Breast epithelium (tissue), 4 donors: ENCODE measurements at places on chromosomes 16 and 17. TPM values are rescaled to one million over a fixed set of nuclear protein-coding genes. Genes with fewer than 3 reads are reported as not detected.
A peak's percentile ranks its signal among the peaks of the same experiment; 100 is the strongest.

Gene ANKRD11
- total RNA-seq, result 69.2 TPM

DNA sequence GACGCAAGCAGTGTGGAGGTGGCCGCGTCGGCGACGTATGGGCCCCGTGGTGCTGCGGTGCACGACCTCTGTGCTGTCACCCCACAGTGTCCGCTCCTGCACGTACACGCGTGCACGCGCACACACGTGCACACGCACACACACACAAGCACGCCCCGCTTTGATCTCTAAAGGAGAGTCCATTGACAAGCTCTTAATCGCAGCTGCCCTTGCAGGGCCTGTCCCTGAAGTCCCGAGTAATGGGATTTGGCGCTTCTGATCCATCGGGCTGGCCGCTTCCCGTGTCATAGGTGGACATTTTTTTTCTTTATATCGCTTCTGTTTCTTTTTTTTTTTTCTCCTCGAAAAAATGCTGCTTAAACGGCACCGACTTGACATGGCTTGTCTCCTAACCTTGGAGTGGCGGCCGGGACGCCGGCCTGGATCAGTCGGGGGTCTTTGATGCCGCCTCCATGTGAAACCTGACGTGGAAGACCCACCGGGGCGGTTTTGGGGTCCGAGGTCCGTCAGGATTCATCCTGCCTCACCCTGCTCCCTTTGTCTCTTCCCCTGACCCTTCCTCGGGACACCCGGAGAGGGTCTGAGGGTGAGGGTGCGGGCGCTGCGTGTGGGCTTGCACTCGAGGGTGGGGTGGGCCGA, 8.3 kb upstream of the AXIN1 start:
- no peak for DNase-seq

GRCh38 chr16:80347900-80348299, 192.9 kb upstream of the DYNLRB2 start:
- DNase-seq, result no peak

GRCh38 chr17:46150216-46150963, 42.8 kb downstream of the KANSL1 start:
- no peak for DNase-seq

- no peak for DNase-seq
Measured at GRCh38 chr16:61432421-61432820, 603.8 kb downstream of the CDH8 start.

GRCh38 chr17:50063561-50064252, 7.8 kb downstream of the ITGA3 start:
- DNase-seq, result no peak

GRCh38 chr17:73379826-73380225, 68.0 kb upstream of the CDC42EP4 start:
- no peak for DNase-seq

- DNase-seq, result no peak
Measured at GRCh38 chr17:59409336-59410048, 78.0 kb downstream of the YPEL2 start.

GRCh38 chr17:32596628-32597027, 109.8 kb downstream of the CDK5R1 start:
- no peak for DNase-seq

- DNase-seq, result peak; percentile 45
Measured at GRCh38 chr17:79947351-79948031, 88.2 kb downstream of the TBC1D16 start.

- DNase-seq, result no peak
Measured at GRCh38 chr16:65098916-65099315, 22.9 kb downstream of the CDH11 start.

DNA sequence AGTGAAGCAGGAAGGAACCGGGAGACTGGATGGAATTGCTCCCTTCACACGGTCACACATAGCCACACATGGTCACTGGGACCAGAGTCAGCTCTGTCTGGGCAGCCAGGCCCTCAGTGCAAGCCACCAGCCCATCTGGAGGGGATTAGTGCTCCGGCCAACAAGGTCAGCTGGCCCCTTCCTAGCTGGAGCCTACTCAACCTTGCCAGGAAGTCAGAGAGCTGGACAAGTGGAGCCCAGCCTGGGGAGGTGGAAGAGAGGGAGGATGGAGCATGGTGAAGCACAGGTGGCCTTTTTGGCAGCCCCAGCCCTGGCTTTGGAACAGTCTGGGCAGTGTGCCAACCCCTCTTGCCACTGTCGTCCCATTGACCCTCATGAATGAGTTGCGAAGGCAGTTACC, 3.7 kb upstream of the CACNA1G start:
- DNase-seq, result no peak

DNA sequence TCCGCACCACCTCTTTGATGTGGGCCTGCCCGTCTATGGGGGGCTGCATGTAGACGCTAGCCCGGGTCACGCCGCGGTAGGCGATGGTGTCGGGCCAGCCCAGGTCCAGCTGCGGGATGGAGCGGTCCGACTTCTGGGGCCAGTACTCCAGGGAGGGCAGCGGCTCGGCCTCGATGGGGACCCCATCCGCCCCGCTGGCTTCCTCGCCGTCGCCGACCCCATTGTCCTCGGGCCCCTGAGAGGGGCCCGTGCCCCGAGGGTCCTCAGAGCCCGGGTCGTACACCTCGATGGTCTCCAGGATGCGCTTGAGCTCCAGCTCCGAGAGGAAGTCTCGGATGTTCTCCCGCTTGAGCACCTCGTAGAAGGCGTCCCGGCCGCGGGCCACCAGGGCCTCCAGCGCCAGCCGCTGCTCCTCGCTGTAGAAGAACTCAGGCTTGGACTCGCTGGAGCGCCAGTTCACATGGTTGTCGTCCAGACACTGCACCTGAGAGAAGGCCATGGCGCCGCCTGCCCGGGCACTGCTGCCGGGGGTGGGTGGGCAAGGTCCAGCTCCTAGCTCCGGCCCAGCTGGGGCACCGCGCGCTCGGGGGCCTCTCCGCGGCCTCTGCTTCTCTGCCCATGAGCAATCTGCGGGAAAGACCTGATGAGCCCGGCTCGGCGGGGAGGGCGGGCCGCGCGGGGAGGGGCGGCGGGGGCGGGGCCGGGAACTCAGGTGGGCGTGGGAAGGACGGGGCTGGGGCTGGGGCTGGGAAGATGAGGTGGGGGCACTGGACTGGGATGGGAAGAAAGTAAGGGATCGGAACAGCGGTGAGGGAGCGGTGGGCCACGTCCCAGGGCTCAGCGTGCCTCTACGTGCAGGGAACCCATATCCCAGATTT, 782 bp downstream of the FAM83G start:
- DNase-seq, result no peak

- DNase-seq, result peak; percentile 34
Measured at GRCh38 chr17:7745748-7746470, 28.4 kb downstream of the DNAH2 start.

DNA sequence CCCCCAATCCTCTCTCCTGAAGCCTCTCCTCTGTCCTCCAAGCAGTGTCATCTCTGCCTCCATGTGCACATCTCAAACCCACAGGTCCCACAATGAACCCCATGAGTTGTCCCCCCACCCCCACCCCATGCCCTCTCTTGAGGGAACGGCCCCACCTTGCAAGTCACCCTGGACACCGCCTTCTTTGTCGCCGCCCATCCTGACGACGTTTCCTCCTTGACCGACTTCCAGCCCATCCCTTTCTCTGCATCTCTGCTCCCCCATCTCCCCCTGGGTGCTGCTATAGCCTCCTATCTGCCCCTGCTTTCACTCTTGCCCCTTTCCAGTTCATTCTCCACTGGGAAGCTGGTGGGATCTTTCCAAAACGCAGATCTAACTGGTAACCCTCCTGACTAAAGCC, 1.7 kb upstream of the SPATA20 start:
- DNase-seq, result no peak

GRCh38 chr16:777826-778225, 10.4 kb downstream of the RPUSD1 start:
- DNase-seq, result no peak

- DNase-seq, result peak; percentile 26
Measured at GRCh38 chr16:87317750-87318644, 805 bp upstream of the C16orf95 start.
